ENCODE measurements at places on chromosomes 16 and 17.

- DNase-seq, result no peak
Observed at GRCh38 chr16:54511222-54511731, 224.7 kb upstream of the IRX3 start.

DNA sequence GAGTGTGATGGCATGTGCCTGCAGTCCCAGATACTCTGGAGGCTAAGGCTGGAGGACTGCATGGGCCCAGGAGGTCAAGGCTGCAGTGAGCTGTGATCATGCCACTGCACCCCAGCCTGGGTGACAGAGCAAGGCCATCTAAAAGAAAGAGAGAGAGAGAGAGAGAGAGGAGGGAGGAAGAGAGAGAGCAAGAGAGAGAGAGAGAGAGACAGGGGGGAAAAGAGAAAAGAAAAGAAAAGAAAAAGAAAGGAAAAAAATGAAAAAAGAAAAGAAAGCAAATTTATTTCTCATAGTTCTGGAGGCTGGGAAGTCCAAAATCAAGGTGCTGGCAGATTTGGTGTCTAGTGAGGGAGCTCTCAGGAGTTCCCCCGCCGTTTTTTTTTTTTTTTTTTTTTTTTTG, 33.3 kb downstream of the RNF135 start:
- DNase-seq, result no peak

- no peak for DNase-seq
Observed at GRCh38 chr16:27398894-27399853, 2.8 kb upstream of the IL21R start.

DNA sequence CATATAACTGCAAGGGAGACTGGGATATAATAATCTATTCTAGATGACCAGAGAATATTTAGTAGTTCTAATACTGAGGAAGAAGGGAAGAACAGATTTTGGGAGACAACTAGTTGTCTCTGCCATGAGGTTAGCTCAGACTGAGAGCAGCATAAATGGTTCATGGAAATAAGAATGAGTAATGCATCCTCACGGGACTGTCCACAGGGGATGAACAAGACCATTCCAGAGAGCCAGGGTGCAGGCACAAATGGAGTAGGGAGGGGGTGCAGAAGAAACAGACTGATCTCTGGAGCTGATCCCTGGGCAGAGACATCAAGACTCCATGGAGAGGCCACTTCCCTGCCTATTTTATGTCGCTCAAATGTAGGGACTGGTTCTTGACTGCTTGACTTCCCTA, 30.4 kb downstream of the NLRC5 start:
- no peak for DNase-seq

- no peak for DNase-seq
Observed at GRCh38 chr16:31451201-31451600, 8.1 kb upstream of the ARMC5 start.

DNA sequence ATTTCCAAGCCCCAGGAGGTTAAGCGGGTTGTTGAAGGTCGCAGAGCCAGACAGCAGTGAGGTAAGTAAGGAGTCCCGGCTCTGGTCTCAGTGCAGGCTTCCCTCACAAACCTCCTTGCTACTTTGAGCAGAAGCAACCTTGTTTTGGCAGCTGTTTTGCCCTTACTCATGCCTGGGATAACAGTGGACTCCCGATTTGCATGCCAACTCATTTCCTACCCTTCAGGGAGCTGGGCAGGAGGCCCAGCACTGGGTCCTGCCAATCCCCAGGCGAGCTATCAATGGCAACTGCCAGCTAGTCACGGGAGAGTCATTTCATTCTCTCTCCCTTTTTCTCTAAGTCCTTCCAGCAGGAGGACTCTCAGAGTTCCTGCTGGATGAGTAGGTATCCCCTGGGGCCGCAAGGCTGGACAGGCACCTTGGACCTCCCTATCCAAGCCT, 72.0 kb upstream of the KSR1 start:
- peak; percentile 82 for DNase-seq

- DNase-seq, result no peak
Observed at GRCh38 chr16:22789281-22789945, 24.5 kb upstream of the HS3ST2 start.

- no peak for DNase-seq
Observed at GRCh38 chr16:17802571-17802970, 331.8 kb upstream of the XYLT1 start.

All from cerebellar nuclear complex (tissue), 1 donor.